Activated T-cell treated with anti-CD3 and anti-CD28 coated beads for 48 hours (primary cell): ENCODE measurements at places on chromosomes 13 and 19.

DNA sequence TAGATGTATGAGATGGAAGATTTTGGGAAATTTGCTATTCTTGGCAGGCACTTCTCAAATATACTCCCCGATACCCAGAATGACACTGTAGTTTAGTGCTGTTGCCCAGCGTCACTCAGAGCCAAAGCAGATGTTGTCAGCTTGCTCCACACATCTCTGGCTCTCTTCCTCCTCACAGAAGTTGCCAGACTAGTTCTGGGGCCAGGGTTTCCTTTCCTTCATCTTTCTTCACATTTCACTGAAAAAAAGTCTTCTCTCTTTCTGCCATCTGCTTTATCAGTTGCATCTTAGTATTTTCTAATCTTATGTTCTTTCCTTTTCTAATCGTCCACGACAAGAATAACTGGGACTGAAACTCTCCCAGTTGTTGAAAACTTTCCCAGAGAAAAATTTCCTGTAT, 251.4 kb downstream of the RGCC start:
- no peak for DNase-seq

DNA sequence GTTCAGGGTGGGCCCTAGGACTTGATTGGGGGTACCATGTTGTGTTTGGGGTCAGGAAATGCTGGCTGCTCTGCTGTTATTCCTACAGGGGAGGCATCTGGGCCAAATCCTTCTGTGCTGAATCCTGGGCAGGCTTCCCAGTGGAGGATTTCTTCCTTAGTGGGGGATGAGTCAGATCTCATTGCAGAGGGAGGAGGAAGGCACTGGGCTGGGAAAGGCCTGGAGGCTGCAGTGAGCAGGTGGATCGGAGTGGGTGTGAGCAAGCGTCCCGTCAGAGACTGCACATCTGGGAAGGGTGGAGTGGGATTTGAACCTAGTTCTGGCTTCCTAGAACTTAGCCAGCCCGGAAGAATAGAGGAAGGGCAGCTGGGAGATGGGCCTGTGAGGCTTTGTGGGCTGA, 11.5 kb downstream of the CCDC124 start:
- no peak for DNase-seq

DNA sequence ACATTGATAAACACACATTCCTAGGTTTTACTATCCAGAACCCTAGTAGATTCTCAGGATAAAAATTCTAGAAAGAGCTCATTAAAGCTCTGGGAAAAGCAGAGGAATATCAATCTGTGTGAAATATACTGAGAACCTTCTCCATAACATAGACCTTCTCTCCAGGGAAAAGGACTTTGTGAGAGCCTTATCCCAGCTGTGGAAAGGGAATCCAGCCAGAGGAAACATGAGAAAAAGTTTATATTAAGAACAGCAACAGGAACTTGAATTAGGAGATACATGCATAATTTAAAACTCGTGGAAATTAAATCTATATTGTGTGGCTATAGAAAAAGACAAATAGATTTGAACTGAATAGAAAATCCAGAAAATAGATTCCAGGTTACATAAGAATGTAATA, 1639.9 kb downstream of the EFNB2 start:
- DNase-seq: no peak

GRCh38 chr13:86579662-86580061, 780.4 kb upstream of the SLITRK6 start:
- no peak for DNase-seq

DNA sequence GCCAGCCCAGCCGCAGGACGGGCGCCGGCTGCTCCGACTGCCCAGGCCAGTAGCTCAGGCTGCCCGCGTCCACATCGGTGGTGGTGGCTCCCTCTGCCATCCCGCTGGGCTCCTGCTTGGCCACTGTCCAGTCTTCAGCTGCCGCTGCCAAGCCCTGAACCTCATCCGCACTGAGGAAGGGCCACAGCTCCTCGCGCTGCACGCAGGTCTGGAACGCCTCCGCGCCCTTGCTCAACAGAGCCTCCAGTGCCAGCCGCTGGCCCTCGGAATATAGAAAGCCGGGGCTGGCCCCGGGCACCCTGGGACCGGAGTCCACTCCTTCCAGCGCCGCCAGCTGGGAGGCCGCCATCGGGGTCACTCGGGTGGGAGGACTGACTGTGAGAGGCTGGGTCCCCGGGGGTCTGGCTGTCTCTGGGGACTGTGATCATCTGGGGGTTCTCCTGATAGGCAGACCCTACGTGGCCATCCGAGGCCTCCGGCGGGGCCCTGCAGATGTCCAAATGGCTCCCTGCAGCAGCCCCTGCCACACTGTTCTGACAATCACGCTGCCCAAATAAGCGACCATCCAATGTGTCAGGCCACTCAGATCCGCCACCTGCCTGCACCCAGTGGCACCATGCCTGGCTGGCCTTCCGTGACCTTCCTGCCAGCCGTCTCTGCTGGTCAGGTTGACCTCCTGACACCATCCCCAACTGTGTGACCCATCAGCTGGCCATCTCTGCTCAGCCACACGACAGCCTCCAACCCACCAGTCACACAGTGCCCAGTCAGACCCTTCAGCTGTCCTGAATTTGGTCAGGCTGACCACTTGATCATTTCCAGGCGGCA, 1.6 kb downstream of the FAM83E start:
- DNase-seq: no peak
